Endothelial cell of coronary artery (primary cell): ENCODE measurements at places on chromosomes 7 and 10. TPM values are rescaled to one million over a fixed set of nuclear protein-coding genes. Genes with fewer than 3 reads are reported as not detected.

Gene CACNA2D1
- 20.2 and 49.0 TPM in 2 replicates for total RNA-seq

Gene SAP25
- not detected in 2 replicates for total RNA-seq

Gene MRLN
- total RNA-seq: not detected in 2 replicates

Gene CFAP58
- total RNA-seq: 0.56 and 0.63 TPM in 2 replicates

Gene AIFM2
- total RNA-seq: 3.6 and 4.9 TPM in 2 replicates

Gene CALML5
- not detected in 2 replicates for total RNA-seq

Gene GHRHR
- 0.27 TPM in 1 of 2 replicates, not detected in the other for total RNA-seq

Gene UCMA
- total RNA-seq: not detected in 2 replicates

Gene GALNT17
- not detected in 2 replicates for total RNA-seq

Gene PALD1
- 25.0 and 57.1 TPM in 2 replicates for total RNA-seq

Gene DPCD
- 43.4 and 55.0 TPM in 2 replicates for total RNA-seq

Gene HMX3
- total RNA-seq: not detected in 2 replicates

Gene FOXP2
- under 0.01 TPM in 2 replicates for total RNA-seq

Gene AQP1
- total RNA-seq: 14.2 TPM in 2 replicates

Gene NUPR2
- total RNA-seq: not detected in 2 replicates

Gene LIPK
- total RNA-seq: not detected in 2 replicates

Gene ADRB1
- total RNA-seq: not detected in 2 replicates

Gene CTNNA3
- total RNA-seq: not detected in 2 replicates

Gene DENND11
- total RNA-seq: 36.0 and 40.8 TPM in 2 replicates

Gene C10orf62
- total RNA-seq: not detected in 2 replicates

Gene MBL2
- total RNA-seq: not detected in 2 replicates

Gene ABCC2
- total RNA-seq: 0.54 and 1.0 TPM in 2 replicates

Gene PODXL
- total RNA-seq: 51.3 and 66.4 TPM in 2 replicates

Gene PAPOLB
- total RNA-seq: under 0.01 and 0.09 TPM in 2 replicates

Gene TCF7L2
- 2.8 and 4.9 TPM in 2 replicates for total RNA-seq

Gene ITIH2
- under 0.01 TPM in 1 of 2 replicates, not detected in the other for total RNA-seq

Gene AKR1C1
- 0.27 and 3.2 TPM in 2 replicates for total RNA-seq

Gene SRRM3
- 0.45 and 1.3 TPM in 2 replicates for total RNA-seq

Gene ICA1
- 15.4 and 29.2 TPM in 2 replicates for total RNA-seq

Gene GRB10
- total RNA-seq: 109 and 110 TPM in 2 replicates

Gene CPA1
- not detected in 2 replicates for total RNA-seq

Gene TMEM229A
- total RNA-seq: not detected in 2 replicates

Gene PTF1A
- total RNA-seq: not detected in 2 replicates

Gene BAMBI
- 2.2 and 8.4 TPM in 2 replicates for total RNA-seq

Gene GCK
- 0.19 and 0.27 TPM in 2 replicates for total RNA-seq

Gene SUN3
- not detected in 2 replicates for total RNA-seq

Gene CRTAC1
- 0.28 and 1.2 TPM in 2 replicates for total RNA-seq

Gene PHYHIPL
- total RNA-seq: not detected in 2 replicates

Gene DYNC1I1
- total RNA-seq: 0.28 and 0.54 TPM in 2 replicates

Gene ELAPOR2
- total RNA-seq: 8.6 and 8.9 TPM in 2 replicates

Gene IQCE
- 6.0 and 6.9 TPM in 2 replicates for total RNA-seq

Gene HNRNPA2B1
- 149 and 150 TPM in 2 replicates for total RNA-seq

Gene AUTS2
- 0.18 and 1.1 TPM in 2 replicates for total RNA-seq

Gene LRRC4
- total RNA-seq: 0.28 and 1.3 TPM in 2 replicates

Gene SLC26A3
- total RNA-seq: not detected in 2 replicates

Gene SUMF2
- total RNA-seq: 130 and 140 TPM in 2 replicates

Gene LLCFC1
- total RNA-seq: not detected in 2 replicates

Gene CPN1
- total RNA-seq: not detected in 2 replicates
